ENCODE measurements at places on chromosomes 4 and X.
A peak's percentile ranks its signal among the peaks of the same experiment; 100 is the strongest.

DNA sequence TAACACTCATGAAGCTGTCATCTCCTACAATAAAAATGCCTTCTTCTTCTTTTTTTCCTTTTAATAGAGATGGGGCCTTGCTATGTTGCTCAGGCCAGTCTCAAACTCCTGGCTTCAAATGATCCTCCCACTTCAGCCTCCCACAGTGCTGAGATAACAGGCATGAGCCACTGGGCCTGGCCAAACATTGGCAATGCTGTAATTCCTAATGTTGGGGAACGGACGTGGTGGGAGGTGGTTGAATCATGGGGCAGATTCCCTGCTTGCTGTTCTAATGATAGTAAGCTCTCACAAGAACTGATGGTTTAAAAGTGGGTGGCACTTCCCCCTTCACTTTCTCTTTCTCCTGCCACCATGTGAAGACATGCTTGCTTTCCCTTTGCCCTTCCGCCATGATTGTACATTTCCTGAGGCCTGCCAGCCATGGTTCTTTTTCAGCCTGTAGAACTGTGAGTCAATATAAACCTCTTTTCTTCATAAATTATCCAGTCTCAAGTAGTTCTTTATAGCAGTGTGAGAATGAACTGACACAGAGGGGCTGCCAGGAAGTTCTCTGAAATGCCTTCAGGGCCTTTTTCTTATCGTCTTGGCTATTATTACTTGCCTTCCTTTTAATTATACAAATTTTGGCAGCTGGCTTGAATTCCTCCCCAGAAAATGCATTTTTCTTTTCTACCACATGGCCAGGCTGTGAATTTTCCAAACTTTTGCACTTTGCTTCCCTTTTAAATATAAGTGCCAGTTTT lies 93.0 kb downstream of the CENPC start:
- DNase-seq: peak; percentile 11

GRCh38 chr4:150569998-150570535 lies 11.9 kb upstream of the MAB21L2 start:
- DNase-seq: no peak

GRCh38 chr4:94304365-94304971 lies 38.2 kb downstream of the HPGDS start:
- peak; percentile 71 for DNase-seq

DNA sequence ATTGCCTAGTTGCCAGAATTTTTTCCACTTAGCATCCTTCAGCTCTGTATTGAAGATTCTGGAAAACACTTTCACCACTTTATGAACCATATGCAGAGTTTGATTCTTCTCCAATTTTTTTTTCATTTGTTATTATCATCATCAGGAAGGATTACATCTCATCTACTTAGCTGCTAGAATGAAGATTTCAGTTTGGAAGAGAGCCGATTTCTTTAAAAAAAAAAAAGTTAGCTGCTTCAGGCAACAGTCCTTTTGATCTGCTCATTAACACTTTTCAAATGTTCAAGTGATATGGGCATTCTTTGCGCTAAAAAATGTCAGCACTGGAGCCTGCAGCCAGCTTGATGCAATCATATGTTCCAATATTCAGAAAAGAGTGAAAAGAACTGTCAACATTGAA lies 76.2 kb downstream of the ANTXR2 start:
- peak; percentile 30 for DNase-seq

DNA sequence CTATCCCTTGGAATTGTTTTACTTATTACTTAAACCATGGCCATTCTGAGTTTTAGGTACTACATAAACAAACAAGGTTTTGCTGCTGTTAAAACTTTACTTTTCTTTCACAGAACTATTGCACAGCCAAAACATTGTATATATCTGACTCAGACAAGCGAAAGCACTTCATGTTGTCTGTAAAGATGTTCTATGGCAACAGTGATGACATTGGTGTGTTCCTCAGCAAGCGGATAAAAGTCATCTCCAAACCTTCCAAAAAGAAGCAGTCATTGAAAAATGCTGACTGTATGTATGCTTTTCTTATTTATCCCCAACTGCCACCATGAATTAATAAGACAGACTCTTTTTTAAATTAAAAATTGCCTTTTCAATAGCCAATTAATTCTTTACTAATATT lies 69.8 kb downstream of the CCKAR start:
- no peak for DNase-seq

- peak; percentile 81 for DNase-seq
These were observed 249.2 kb upstream of the RPS6KA3 start for GRCh38 chrX:20515841-20516461.

DNA sequence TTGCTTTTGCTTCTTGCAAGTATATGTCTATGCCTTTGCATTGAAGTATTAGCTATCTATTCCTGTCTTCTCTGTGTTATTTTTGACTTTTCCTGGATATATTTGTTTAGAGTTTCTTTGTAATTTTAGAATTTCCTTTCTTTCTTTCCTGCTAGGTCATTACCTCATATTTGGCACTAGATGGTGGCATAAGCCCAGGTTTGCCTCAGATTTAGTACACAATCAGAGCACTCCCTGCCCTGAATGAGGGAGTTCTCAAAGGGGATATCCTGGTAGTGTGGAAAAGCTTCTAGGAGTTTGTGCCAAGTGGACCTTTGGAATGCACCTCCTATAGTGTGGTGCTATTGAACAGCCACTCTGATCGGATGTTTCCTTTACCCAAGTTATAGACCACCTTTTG lies 181.6 kb downstream of the UGT8 start:
- DNase-seq: peak; percentile 14

- DNase-seq: no peak
These were observed 139.9 kb upstream of the GPRIN3 start for GRCh38 chr4:89447543-89447942.

- DNase-seq: no peak
These were observed 13.7 kb downstream of the DGKK start for GRCh38 chrX:50456712-50457484.

GRCh38 chr4:8378101-8378724 lies 62.3 kb downstream of the ACOX3 start:
- DNase-seq: no peak

- no peak for DNase-seq
These were observed 1002.3 kb downstream of the FAM133A start for GRCh38 chrX:94676285-94676684.

DNA sequence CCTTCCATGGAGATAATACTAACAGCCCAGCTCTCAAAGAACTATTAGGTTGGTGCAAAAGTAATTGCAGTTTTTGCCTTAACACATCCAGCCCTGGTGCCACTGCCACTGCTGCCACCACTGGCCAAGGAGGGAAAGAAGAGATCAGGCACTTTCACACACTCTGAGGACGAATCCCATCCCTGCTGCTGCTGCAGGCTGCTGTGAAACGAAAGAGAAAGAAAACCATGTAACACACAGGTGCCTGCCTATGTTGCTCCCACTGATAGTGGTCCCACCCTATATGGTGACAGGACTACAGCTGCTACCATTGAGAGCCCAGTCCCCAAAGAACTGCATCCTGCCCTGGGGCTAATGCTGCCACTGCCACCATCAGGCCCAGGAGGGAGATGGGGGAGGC lies 35.1 kb downstream of the TMLHE start:
- no peak for DNase-seq

DNA sequence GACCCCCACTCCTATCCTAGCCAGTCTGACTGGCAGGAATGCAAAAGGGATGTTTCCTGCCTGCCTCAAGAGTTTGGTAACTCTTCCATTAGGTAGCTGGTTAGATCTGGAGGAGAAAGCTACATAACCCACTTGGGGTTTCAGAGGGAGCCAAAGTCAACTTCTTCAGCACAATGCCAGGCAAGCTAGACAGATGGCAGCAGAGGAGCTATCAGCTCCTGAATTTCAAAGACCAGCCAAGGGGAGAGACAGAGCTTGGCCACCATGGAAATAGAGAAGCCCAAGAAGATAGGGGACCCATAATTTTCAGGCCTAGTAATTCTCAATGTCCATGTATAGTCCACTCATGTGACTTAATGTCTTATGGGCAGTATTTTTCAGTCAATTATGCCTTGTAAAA lies 56.4 kb downstream of the PGRMC1 start:
- DNase-seq: no peak

DNA sequence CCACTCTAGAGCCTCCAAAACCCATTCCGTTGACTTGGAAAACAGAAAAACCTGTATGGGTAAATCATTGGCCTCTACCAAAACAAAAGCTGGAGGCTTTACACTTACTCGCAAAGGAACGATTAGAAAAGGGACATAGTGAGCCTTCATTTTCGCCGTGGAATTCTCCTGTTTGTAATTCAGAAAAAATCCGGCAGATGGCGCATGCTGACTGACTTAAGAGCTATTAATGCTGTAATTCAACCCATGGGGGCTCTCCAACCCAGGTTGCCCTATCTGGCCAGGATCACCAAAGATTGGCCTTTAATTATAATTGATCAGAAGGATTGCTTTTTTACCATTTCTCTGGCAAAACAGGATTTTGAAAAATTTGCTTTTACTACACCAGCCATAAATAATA lies 60.8 kb downstream of the ZNF732 start:
- peak; percentile 50 for DNase-seq

DNA sequence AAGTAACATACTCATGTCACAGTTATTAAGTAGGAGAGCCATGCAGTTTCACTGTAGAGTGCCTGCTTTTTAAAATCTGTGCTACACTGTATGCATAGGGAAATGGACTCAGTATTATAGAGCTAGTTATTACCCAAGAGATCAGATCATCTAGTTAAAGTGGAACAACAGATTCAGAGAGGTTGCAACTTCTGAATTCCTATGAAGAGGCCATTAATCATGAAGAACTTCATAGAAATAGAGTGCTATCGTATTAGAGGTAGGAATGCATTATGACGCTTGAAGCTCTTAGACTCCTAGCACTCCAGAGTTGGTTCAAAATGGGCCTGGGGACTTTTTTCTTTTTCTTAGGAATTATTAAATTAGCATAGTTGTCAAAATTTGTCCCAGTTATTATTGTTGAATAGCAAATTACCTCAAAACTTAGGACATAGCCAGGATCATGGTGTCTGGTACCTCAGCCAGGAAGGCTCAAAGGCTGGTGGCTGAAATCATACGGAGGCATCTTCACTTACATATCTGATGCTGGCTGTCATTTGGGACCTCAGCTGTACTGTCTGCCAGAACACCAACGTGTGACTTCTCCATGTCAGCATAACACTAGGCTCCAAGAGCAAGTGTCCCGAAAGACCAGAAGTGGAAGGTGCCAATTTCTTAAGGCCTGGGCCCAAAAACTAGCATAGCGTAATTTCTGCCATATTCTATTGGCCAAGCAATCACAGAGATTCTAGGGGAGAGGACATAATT lies 125.7 kb downstream of the STAG2 start:
- DNase-seq: no peak

- DNase-seq: no peak
These were observed 26.8 kb downstream of the AFAP1 start for GRCh38 chr4:7912826-7913225.

DNA sequence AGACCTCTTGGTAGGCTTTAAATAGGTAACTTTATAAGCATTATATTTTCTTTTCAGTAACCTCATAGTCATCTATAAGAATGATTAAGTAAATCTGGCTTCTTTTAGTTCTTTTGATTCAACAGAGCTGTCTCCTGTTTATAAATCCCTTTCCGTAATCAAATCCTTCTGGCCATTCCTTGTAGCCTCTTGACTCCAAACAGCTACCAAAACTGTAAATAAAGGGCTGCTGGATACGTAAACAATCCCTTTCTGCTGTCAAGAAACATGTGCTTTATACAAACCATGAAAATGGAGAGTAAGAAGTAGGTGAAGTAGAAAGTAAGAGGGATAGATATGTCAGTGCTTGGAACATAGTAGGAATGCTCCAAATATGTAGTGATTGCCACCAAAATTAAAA lies 183.2 kb upstream of the CASK start:
- DNase-seq: no peak

DNA sequence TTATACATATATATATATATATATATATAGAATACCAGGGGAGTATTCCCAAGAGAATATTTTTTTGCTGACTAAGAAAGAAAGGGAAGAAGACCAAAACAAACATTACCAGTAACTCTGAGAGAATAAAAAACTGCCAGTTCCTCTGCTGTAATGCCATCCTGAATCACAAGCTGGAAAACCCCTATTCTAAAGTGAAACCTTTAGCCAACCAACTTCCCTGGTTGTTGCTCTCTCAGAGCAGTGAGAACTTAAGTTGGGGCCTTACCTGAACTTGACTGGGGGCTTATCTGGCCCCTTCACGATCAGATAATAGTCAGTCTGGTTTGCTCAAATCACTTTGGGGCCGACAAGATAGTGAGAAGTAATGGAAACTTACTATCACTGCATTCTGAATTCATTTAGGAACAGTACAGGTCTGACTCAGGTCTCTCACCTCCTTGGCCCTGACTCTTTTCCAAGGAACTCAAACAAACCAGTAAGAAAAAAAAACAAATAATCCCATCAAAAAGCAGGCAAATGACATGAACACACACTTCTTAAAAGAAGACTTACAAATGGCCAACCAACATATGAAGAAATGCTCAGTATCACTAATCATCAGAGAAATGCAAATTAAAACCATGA lies 62.5 kb downstream of the CD40LG start:
- peak; percentile 78 for DNase-seq

DNA sequence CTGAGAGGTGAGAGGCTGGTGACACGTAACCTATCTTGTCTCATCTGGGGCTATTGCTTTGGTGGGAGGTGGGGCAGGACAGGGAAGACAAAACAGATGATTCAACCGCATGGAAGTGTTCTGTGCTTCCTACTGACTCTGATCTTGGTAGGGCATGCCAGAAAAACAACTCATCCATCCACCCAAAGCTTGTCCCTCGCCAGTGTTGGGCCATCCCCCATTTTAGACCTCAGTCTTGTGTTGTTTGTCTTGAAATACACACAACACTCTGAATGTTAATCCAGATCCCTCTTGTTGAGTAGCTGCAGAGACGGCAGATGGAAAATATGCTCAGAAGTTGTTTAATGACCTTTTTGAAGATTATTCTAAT lies 377 bp downstream of the CHRNA9 start:
- peak; percentile 33 for DNase-seq

- peak; percentile 90 for DNase-seq
These were observed 4.6 kb downstream of the SLC38A5 start for GRCh38 chrX:48465336-48465933.

DNA sequence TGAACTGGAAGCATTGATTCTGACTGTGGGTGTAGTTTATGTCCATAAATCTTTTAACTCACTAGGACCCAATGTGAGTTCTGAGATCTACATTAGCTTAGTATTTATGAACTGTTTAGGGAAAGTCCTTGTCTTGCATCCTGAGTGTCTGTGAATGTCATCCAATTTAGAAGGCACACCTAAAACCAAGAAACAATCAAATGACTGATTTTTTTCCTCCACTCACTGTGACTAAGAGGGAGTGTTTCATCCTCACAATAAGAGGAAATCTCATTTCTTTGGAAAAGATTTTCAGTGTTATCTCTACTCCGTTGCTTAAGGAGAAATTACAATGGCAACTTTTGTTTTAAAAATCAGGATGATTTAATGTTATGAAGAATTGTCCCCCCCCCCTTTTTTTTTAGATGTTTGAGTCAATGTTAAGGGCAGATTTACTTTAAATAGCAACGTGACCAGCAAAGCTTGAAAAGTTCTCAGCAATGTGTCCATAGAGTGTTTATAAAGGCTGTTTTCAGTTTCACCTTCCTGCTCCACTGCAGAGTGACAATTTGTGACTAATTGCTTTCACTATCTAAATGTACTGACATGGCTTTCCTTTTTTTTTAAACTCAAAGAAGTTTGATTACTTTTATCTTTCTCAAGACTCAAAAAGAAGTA lies 173.0 kb downstream of the SPCS3 start:
- DNase-seq: peak; percentile 28
